D341Med (cell line): ENCODE measurements at places on chromosomes 2 and 18.

GRCh38 chr2:12762337-12762736, 45.6 kb downstream of the TRIB2 start:
- no peak for DNase-seq

DNA sequence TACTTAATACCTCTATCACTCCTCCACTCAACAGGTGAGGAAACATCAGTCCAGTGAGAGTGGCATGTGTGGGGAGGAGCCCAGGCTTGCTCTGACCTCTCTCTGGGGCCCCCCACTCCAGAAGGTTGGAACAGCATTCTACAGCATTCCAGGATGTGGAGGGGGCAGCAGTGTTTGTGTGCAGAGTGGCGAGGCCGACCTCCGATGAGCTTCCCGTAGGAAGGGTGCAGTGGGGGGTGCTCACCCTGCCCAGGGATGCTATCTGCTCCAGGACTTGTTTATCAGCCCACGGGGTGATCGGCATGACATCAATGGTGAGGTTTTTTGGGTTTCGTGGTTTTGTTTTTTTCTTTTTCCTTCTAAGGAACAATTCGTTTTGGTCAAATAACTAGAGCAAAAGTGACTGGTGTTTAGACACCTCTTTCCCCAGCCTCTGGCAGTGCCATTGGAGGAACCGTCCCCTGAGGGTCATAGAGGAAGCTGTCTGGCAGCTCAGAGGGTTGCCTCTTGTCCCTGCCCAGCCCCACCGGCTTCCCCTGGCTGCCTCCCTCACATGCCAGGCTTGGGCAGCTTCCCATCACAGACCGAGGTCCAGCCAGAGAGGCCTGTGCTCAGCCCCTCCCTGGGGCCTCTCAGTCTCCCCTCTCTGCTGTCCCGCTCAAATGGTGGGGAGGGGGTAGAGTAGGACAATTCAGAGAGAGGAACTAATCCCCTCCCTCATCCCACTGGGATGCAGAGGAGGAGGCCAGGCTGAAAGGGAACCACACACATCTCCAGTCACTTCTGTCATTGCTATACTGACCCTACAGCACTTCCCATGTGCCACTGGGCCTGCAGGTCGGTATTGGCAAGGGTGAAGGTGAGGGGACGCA, 96.5 kb downstream of the ZFP36L2 start:
- DNase-seq = no peak

GRCh38 chr2:15761056-15761455, 169.4 kb downstream of the DDX1 start:
- no peak for DNase-seq

DNA sequence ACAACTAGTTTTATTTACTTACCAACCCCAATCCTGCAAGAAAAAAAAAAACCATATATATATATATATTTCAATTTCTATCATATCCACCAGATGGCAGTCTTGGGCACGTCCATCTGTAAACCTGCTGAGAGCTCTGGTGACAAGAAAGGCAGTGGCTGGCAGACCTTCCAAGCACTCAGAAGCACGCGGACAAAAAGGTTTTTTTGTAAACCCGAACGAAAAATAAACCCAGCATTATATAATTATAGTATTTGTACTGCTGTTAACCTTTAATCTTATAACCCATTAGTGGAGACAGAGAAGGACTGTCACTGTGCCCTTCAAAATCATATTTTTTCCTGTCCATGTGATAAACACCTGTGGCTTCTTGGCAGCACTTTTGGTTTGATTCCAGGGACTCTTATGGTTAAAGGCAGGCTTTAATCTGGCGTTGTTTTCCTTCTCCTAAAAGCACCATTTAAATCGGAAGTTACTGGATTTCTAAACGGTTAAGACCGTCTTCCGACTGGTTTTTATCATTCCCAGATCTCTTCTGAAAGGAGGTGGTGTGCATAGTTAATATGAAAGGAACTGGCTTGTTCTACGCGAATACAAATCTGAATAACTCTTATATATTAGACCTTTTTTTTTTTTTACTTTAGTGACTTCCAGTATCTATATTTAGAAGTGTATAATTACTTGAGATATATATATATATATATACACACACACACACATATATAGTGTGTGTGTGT, 31.0 kb upstream of the SLC3A1 start:
- peak; percentile 69 for DNase-seq

- no peak for DNase-seq
Observed at GRCh38 chr2:112836695-112837117, at the start of gene IL1B. IL1B (minus strand) TSS chr2:112836779; CDS start chr2:112836229, 550 bp downstream.
